ENCODE measurements at places on chromosomes 16 and 17. TPM values are rescaled to one million over a fixed set of nuclear protein-coding genes. Genes with fewer than 3 reads are reported as not detected.

DNA sequence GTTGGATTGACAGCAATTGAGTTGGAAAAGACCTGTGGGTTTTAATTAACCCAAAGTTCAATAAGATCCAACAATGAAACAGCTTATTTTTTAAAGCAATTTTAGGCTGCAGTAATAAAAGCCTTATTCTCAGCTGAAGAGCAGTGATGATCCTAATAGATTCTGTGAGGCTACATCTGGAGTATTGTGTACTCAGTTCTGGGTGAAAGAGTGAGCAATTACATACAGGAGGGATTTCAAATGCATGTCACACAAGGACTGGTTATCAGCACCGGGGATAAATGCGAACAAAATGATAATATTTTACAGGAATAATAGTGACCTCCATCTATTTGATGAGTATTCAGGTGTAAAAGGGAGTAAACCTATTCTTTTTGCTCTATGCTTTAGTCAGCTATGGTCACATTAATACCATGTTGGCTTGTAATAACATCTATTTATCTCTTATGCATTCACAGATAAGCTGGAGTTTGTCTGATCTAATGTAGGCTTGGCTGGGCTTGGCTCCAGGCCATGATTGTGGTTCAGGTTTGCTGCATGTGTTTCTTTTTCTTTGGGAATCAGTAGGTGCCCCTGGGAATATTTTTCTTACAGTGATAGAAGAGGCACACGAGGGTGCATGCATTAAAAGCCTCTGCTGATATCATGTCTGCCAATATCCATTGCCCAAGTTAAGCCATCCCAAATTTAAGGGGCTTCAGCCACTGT, 22.2 kb upstream of the TOX3 start:
- DNase-seq, result no peak

DNA sequence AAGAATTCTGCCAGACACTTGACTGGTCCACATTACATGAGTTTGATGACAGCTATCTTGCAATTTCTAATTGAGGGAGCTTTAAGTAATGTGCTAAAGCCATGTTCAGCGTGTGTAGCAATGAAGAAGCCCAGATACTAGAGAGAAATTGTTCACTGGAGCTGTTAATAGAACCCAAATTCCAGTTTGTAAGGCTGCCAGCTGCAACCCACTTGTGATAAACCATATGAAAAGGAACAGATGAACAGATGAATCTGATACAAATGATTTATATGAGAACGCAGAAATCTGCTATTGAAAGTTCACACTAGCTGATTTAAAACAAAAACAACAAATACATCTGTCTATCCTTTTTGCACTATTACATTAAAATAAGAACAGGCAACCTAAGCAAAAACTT, 6.2 kb downstream of the NACA2 start:
- no peak for DNase-seq

DNA sequence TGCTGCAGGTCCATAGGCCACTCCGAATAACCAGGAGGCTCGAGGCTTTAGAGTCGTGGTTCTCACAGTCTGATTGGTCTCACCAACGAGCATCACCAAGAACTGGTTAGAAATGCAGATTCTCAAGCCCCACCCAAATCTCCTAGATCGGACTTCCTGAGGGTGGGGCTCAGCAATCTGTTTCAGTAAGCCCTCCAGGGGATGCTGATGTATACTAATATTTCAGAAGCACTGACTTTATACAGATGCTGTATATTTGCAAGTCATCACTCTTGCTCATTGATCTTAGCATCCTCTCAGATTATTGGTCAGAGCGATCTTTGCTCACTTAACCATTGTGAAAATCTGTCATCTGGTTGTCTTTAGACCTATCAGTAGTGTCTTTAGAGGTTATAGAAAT, 4.4 kb upstream of the VAC14 start:
- DNase-seq, result no peak

DNA sequence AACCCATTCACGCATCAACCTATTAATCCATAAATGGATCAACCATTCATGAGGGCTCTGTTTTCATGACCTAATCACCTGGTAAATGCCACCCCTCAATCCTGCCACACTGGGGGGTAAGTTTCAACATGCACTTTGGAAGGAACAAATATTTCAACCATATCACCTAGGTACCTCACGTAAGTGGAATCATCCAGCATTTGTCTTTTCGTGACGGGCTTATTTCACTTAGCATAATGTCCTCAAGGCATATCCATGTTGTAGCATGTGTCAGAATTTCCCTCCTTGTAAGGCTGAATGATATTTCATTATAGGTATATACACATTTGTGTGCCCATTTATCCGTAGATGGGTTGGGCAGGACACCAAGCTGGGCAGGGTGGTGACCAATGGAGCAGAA, 35.6 kb downstream of the ANKRD40 start:
- no peak for DNase-seq

IRF8 gene
- total RNA-seq, result 2.2 TPM

DNA sequence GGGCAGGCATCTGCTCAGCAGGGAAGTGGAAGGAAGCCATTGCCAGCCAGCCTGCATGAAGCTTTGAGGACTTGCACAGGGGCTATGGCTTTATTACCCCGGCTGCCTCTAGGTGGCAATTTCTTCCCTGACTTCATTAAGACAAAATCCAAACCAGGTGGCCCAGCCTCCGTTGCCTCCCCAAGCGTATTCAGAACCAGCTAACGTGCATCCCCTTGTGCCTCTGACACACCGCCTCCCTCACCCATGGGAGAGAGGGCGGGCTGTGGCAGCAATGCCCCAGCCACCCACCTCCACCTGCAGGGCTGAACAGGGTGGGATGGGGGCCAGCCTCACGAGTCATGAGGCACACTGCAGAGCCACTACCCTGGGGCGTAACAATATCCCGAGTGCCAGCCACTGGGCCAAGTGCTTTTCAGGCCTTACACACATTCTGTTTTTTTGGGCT, 6.8 kb downstream of the KIFC3 start:
- no peak for DNase-seq

TAC4 gene
- not detected for total RNA-seq

DNA sequence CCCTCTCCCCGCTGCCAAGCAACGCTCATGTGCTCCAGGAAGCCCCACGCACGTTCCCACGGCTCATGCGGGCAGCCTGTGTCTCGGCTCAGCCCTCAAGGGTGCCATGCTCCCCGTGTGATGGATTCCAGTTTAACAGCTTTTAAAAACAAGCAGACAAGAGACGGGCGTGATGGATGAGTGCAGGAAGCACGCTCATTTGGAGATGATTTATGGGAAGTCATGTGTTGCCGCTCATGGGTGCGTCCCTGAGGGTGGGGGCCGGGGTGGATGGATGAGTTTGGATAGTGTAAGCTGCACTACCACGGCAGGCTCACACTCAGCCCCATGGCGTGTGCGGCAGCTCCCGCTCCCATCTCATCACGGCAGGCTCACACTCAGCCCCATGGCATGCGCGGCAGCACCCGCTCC, 132.8 kb downstream of the RBFOX3 start:
- no peak for DNase-seq

DNA sequence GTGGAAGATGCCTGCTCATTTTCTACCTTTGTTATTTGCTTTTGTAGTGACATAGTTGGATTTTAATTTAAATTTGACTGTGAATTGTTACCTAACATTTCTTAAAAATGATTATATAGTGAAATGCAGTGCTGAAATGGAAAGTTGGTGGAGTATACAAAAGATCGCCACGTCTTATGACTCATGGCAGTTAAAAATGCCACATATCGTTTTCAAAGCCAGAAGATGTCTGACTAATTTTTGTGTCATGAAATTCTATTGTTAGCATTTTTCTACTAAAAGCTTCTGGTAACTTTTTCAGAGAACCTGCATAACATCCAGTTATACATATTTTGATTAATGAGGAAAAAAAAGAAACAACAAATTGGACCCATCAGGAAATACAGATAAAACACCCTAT, 20.6 kb downstream of the MAP2K4 start:
- DNase-seq, result no peak
